Thoracic aorta (tissue), 2 donors: ENCODE measurements at places on chromosomes 16 and 17. TPM values are rescaled to one million over a fixed set of nuclear protein-coding genes. Genes with fewer than 3 reads are reported as not detected.

The BAIAP3 gene
- total RNA-seq, result 2.5 TPM

DNA sequence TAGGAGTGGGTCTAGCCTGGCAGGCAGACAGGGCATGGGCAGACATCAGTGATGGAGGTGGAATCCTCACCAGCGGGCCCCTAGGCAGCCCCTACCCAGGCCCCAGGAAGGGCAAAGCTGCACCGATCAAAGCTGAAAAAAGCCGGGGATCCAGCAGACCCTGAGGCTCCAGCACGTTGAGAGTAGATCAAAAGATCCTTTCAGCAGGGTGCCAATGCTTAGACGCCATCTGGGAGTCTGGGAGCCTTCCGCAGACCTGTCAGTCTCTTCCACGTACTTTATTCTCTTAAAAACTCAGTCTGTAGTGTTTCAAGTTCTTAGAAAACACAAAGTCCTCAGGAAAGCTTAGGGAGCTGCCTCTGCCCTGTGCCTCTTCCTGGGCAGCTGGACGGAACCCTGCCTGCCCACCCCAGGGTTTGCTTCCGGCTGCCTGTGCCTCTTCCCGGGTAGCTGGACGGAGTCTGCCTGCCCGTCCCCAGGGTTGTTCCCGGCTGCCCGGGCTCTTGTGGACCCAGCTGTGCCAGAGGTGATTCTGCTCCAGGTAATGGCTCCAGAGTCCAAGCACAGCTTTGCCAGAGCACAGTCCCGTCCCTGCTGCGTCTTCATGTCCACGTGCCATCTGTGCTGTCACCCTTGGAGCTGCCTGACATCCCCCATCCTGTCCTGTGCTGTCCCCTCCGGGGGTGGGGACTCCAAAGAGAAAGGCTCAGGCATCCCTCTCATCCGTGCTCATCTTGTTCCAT lies 50.8 kb upstream of the PVALEF start:
- DNase-seq, result no peak

- DNase-seq, result peak; percentile 83
Observed at GRCh38 chr17:40331743-40332641, 23.0 kb downstream of the RARA start.

The ZSCAN10 gene
- not detected for total RNA-seq

GRCh38 chr16:29696881-29697331 lies 17.9 kb downstream of the QPRT start:
- DNase-seq, result no peak

The PROCA1 gene
- total RNA-seq, result 1.1 TPM

- DNase-seq, result no peak
Observed at GRCh38 chr17:50139950-50140885, 10.3 kb upstream of the SAMD14 start.

The HSPB9 gene
- not detected for total RNA-seq

DNA sequence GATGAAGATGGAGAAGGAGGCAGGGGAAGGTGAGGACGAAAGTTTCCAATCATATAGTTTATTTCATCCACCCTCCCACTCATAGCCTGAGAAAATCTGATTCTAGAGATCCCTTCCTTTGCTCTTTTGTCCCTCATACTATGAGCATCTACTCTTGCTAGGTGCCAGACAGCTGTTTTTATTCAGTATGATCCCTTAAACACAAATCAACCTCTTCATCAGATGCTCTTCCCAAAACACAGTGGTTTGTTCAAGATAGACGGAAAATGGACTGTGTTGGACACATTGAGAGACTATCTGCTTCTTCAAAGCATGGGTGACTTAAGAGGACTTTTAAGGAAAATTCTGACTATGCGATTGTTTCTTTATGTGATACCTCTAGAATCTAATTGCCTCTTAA lies 49.4 kb upstream of the XYLT1 start:
- no peak for DNase-seq
